ENCODE measurements at places on chromosomes 3 and 15.

GRCh38 chr3:185059766-185060165 is 93.1 kb downstream of the C3orf70 start:
- no peak for DNase-seq

GRCh38 chr3:43154980-43155379 is 49.1 kb upstream of the POMGNT2 start:
- no peak for DNase-seq

DNA sequence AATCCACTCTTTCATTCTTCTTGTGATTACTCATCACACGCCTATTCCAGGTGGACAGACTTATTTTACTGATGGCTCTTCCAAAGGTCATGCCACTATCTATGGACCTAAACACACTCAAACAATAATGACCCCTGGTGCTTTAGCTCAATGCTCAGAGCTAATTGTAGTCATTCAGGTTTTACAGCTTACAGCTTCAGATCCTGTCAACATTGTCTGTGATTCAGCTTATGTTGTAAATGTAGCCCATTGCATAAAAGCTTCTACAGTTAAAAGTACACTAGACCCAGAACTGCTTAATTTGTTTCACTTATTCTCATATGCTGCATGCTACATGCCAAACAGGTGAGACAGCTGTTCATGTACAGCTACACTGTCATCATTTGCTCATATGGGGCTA is 49.2 kb downstream of the LSM3 start:
- no peak for DNase-seq

- no peak for DNase-seq
Measured at GRCh38 chr3:170643831-170644230, 58.0 kb upstream of the SLC7A14 start.

GRCh38 chr3:62837145-62837787 is 38.0 kb downstream of the CADPS start:
- DNase-seq: no peak

GRCh38 chr3:13075986-13076654 is 2.9 kb upstream of the IQSEC1 start:
- DNase-seq: no peak

DNA sequence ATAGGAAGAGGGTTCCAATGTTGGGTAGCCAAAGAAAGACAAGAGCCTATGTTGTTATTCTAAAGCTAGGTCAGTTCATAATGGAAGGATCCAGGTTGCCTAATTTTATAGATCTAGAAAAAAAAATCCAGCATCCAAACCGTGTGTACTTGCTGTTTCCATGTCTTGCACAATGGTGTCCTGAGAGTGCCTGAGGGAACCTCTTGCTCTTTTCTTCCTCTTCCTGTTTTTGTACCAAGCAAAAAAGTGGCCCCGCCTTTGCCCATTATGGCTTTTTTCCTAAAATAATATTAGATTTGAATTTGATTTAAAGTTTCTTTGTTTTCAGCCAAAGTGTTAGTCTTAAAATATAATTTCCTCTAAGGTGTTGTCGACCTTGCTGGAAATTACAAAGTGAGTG is 224.4 kb downstream of the RYR3 start:
- DNase-seq: no peak

GRCh38 chr3:45154641-45155147 is 8.5 kb upstream of the CDCP1 start:
- DNase-seq: no peak

GRCh38 chr15:83320844-83321243 is 36.4 kb upstream of the BNC1 start:
- no peak for DNase-seq

DNA sequence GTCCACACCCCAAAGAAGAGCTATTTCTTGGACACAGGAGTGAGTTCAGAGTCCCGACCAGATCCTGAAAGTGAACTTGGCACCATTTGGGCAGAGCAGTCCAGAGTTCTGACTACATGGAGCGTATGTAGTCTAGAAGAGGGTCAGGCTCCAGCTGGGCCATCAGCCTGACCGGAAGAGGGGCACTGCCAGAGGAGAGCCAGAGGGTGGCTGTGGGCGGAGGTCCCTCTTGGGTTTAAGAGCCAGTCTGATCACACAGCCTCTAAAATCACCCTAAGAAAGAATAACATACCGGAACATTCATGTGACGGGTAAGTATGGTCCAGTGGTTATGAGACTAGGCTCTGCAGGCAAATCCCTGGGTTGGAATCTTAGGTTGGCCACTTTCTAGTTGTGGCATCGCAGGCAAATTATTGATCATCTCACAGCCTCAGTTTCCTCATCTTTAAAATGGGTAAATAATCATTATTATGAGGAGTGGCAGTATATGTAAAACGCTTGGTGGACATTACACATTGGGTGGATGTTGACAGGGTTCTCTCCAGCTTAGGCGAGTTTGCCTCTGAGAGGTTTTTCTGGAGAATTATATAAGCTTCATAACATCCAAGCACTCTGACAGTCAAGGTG is 2.1 kb upstream of the RAP2B start:
- no peak for DNase-seq

DNA sequence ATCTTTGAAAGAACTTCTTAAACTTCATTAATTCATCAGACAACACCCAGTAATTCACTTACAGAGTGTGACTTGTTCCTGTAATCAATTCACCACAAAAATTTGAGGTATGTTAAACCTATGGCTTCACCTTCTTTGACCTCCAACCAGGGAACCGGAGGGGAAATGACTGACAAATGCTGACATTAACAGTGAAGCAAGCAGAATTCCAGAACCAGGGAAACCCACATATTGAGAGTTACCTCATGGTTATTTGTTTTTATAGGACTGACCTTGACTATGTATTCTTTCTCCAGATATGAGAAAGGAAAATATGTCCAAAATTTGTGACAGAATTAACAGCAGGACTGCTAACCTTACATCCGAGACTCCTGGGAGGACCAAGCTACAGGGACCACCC is 2.7 kb downstream of the P3H2 start:
- DNase-seq: no peak

DNA sequence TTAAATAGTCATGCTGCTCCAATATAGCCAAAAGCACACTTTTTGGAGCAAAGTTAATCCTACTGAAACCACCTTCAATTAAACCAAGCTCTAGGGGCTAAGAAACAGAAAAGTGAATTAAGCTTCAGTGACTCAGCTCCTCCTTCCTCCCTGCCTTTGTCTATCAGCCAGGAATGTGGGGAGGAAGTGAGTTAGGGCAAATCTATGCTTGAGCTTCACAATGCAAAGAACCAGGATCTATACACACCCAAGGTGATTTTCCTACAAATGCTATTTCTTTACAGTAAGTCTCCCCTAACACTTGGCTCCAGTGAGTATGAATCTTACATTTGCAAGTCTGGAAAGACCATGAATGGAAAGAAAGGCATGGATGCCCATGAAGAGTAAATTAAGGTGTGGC is 212.1 kb downstream of the P3H2 start:
- DNase-seq: no peak

DNA sequence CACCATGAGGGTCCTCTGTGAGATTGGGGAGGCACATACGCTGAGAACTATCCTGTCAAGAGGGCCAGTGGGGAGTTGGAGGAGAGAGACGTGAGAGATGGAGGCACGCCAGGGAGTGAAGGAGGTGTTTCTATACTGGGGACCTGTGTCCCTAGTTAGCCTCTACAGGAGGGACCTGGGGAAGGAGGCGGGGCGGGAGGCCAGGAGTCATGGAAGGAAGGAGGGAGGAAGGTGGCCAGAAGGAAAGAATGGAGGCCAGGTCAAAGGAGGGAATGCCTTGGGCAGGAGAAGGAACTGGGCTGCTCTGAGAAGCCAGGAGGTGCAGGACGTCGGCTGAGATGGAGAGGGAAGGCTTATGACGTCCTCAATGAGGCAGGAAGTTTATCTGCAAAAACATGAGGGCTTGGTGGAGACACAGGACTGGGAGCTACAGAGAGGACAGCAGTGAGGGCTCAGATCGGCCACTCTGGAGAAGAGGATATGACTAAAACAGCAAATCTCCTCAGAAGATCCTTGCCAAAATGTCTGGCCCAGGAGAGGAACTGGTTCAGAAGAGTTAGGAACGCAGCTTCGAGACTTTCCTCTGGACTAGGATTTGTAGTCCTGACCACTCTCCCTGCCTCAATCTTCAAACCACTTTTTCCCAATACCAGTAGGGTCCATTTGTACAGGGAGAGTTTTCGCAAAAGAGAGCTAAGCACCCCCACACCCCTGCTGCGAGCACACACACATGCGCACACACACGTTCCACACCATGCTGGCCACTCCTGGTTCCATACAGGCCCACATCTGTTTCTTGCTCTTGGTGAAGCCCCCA is 59.9 kb downstream of the ADCY5 start:
- no peak for DNase-seq

- DNase-seq: no peak
Measured at GRCh38 chr15:59143281-59143680, 38.3 kb downstream of the CCNB2 start.

DNA sequence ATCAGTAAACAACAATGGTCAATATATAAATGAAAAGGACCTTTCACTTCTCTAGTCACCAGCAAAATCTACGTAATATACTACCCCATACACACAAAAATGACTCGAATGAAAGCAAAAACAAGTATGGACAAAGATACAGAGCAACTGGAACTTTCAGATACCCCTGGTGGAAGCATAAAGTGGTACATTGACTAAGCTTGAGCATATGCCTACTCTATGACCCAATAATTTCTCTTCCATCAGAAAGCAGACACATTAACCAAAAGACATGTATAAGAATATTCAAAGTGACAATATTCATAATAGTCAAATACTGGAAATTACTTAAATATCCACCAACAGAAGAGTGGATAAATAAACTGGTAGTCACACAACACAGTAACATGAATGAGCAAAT is 86.0 kb downstream of the EFL1 start:
- DNase-seq: no peak

GRCh38 chr15:57427367-57427821 is 51.1 kb downstream of the CGNL1 start:
- DNase-seq: no peak

DNA sequence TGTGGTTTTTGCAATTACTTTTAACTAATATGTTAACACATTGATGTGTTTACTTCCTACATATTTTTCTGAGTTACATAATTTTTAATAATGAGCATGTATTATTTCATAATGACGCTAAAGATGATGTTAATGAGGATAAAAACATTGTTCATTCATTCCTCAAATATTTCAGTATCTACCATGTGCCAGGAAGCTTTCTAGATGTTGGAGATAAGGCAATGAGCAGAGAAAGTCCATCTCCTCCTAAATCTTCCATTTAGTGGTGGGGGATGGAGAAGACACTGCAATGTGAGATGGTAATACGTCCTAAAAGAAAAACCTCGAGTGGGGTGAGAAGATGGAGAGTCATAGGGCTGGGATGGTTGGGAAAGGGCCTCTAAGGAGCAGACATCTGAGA is 132.7 kb downstream of the MYLK start:
- DNase-seq: no peak

- no peak for DNase-seq
Measured at GRCh38 chr15:74807282-74807681, 5.4 kb upstream of the LMAN1L start.

DNA sequence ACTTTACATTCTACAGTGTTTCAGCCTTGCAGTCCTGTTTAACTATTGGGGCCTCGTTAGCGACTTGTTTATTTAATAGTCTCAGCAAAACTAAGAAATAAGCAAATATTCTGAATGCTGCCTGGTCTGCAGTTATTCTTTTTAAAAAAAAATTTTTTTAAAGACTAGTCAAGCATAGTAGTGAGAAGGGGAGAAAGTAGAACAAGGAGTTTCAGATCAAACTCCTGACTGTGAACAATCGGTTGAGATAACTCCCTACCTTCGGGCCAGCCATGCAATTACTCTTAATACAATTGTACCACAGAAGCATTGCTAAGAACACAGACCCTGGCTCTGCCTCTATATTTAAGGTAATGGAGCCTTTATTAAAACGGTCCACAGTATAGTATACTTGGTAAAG is 5.8 kb upstream of the DUT start:
- DNase-seq: no peak

DNA sequence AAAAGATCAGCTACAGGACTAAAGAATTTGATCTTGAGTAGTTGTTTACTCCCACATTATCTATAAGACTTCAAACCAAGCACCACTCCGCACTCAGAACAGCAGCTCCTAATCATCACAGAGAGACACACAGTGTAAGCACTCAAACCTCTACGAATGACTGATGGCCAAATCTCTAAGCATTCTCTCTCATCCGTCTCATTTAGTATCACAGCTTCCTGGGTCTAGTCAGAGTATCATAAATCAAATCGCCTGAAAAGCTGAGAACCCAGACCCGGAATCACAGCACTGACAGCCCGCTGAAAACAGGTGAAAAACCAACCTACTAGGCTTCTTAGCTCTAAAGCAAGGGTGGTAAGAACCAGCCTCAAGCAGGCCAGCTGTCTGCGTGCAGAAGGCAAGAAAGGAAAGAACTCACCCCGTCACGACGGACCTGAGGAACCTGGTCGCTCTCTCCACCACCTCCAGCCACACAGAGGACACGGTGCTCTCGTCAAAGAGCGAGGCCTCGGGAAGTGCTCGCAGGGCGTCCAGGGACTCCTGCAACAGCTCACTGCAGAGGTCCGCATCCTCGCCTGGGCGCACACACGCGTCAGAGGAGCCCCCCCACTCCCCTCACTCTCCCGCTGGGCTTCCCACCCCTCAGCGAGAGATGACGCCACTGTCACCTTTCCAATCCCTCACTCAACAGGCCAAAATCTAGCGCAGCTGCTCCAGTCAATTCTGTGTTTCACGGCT is 47.9 kb downstream of the HERC2 start:
- no peak for DNase-seq

- DNase-seq: no peak
Measured at GRCh38 chr3:151100076-151100475, 14.6 kb downstream of the MED12L start.

DNA sequence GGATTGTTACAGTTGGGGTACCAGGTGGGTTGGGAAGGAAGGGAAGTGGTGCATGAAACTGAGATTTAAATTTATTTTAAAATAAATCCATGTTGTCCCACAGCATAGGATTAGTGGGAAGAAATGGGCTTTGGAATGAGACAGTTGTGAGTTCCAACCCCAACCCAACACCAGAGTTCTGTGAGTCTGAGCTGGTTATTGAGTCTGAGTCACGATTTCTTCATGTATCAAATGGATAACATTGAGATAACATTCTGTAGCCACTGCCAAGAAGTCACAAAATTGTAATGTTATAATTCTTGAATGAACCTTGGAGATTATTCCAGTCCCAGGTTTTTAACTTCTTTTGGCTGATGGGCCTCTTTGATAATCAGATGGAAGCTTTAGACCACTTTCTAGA is 13.7 kb downstream of the IFT122 start:
- DNase-seq: no peak

DNA sequence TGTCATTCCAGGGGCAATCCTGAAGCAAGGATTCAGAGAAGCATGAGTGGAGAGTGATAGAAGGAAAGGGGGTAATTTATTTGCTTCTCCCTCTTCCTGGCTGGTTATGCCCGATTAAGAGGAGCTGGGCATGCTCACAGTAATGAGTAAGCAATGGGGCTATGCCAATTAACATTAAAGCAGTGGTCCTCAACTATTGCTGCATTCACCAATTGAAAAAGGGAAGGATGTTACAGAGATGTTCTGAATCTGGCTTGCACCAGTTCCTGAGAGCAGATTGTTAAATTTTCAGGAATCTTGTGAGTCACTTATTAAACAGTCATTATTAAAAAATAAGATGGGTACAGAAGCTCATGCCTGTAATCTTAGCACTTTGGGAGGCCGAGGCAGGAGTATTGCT is 85.9 kb upstream of the ZBTB20 start:
- DNase-seq: no peak
